ELF-1 (cell line): ENCODE measurements at places on chromosomes 3 and 15.

- DNase-seq: no peak
Measured at GRCh38 chr3:23276913-23277658, 74.0 kb downstream of the UBE2E2 start.

- no peak for DNase-seq
Measured at GRCh38 chr3:62604751-62605351, 231.5 kb upstream of the FEZF2 start.

DNA sequence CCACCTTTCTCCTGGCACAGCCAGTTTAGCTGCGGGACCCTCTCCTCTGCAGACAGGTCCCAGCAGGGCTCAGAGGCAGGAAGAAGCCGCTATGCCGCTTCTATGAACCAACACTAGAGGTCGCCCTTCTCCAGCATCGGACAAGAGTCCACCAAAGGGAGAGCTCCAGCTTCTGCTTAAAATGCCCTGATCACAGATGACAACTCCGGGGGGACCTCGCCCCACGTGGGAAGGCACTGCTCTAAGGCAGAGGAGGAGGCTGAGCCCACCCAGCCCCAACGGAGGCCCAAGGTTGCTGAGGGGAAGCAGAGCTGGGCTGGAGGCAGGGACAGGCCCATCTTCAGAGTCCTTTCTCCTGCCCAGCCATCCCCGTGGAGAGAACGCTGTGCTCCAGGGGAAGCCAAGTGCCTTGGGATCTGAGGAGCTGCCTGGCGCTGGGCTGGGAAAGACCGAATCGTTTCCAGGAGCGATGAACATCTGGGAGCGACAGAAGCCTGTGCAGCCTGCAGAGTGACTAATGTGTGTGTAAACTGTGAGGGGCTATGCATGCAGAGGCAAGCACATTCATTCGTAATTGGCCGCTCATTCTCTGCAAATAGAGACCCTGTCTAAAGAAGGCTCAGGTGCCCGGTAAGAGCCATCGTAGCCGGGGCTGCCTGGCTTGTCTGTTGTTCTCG lies 43.5 kb upstream of the BDH1 start:
- peak; percentile 94 for DNase-seq

DNA sequence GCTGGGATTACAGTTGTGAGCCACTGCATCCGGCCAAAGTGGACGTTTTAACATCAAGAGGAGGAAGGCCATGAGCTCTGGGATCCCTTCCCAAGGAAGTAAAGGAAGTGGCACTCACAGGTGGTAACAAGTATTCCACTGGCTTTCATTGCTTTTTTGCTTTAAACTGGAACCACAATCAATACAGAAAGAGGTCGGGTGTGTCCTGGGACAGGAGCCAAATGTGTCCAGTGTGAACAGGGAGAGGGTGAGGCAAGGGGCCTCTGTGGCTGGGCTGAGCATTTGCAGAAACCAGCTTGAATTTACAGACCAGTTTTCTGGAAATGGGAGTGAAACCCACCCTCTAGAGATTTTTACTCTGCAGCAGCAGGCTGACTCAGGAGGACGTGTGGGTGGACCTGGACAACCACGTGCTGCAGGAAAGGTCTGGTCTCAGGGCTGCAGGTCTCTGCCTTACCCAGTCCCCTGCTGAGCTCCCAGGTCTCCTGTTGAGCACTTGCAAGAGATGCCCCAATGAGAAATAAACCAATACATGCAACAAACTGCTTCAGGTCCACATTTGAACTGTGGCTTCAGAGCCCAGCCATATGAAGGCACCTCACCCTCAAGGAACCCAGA lies 42.8 kb upstream of the TMEM115 start:
- no peak for DNase-seq

- DNase-seq: no peak
Measured at GRCh38 chr3:86951322-86951721, 39.6 kb downstream of the VGLL3 start.

- DNase-seq: no peak
Measured at GRCh38 chr3:9912294-9912935, 4.5 kb upstream of the IL17RC start.

GRCh38 chr3:156867174-156867573 lies 41.0 kb downstream of the LEKR1 start:
- no peak for DNase-seq

DNA sequence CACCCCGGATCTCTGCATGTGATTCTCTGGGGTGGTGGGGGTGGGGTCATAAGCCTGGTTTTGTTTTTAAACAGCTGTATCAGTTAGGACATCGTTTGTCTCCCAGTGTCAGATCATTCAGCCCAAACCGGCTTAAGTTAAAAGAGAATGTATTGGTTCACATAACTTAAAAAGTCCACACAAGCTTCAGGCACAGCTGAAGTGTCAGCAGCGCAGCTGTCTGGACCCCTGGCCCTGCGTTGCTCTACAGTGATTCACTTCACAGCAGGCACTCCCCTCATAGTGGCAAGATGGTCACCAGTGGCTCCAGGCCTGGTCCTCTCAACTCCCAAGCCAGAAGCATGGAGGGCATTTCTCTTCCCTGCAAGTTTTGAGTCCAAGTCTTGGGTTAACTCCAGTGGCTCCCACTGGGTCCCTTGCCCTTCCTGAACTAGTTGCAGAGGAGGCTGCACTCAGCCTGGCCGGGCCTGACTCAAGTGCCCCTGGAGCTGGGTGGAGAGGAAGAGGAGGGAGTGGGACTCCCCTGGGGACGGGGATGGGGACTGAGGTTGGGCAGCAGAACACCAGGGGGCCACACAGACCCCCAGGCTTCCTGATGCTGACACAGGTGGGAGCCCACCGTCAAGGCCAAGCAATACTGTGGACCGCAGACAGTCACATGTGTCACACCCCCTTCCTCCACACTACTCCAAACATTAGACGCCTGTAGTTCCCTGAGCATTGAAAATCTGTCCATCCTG lies 28.9 kb upstream of the GP9 start:
- no peak for DNase-seq

GRCh38 chr3:46538803-46539442 lies 27.2 kb downstream of the LRRC2 start:
- DNase-seq: peak; percentile 70

DNA sequence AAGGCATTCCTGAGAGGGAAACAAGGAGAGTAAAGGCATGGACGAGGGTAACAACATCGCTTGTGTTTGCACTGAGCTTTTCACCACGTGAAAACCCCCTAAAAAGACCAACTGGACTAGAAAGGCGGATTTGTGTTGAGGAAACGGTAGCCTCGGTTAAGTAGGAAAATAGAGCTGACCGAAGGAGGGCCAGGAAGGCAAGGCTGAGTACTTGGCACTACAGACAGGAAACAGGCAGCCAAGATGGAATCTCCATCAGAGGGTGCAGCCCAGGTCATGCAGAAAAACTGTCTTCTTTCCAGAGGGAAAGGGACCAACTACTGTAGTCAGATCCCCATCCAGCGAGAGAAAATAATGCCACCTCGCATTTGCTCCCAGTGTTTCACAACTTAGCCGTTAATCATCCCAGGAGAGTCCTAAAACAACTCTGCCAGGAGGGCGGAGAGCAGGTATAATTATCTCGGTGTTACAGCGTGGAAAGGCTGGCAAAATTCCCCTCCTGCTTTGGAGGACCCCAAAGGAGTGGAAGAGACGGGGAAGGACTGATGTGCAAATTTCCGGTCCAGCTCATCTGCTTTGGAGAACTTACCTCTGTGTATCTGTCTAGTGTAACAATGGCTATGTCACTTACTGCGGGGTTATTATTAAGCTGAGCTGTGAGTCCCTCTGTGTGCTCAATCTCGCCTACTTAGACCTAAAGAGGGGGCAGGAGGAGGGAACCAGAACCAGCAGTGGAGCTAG lies 77.2 kb downstream of the MYO1E start:
- no peak for DNase-seq

DNA sequence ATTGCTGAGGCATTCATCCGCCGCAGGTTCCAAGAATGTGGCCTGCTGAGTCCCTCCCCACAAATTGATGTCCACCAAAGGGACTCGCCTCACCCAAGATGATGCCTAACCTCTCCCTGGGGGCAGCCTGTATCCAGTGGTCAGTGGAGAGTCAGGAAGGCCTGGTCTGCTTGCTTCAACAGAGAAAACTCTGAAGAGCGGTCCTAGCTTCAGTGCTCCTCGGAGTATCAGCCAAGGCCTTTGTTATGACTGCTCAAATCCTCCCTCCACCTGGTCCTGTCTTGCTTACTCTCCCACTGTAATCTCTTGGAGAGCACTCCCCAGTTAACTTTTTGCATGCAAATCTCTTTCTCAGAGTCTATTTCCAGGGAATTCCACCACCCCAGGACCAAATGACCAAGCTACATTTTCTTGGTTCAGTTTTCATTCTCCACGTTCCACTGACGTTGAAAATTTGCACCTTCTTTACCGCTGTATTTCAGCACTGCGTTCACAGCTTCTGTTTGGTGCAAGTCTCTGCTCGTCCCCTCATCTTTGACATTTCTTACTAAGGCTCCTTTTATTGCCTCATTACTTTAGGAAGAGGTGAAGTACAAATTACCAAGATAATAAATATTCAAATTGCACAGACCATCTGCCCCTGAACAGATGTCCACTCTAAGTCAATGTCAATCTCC lies 22.3 kb downstream of the CMTM7 start:
- DNase-seq: no peak

DNA sequence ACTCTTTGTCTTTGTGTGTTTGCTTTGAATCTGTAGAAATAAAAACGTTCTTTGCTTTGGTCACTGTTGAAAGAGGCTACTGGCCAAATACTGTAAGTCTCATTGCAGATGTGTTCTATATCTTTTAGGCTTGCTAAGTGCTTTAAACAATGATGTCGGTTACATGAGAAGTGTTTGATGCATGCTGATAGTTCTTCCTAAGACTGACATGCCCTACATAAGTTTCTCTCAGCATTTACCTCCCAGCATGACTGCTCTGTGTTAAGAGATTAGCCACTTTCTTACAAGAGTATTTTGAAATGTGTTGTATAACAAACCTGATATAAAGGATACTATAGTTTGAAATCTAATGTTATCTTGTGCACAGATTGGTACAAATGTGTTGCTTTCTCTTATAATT lies 1088.7 kb downstream of the NSUN3 start:
- no peak for DNase-seq
